ENCODE measurements at places on chromosomes 7 and 10. TPM values are rescaled to one million over a fixed set of nuclear protein-coding genes. Genes with fewer than 3 reads are reported as not detected.

The OR6B1 gene
- total RNA-seq, result not detected

The GSTO2 gene
- 9.5 TPM for total RNA-seq

The PRSS37 gene
- total RNA-seq, result not detected

The PDE6C gene
- total RNA-seq, result not detected

The OR6V1 gene
- total RNA-seq, result not detected
